ENCODE measurements at places on chromosomes 3 and 15. TPM values are rescaled to one million over a fixed set of nuclear protein-coding genes. Genes with fewer than 3 reads are reported as not detected.
A peak's percentile ranks its signal among the peaks of the same experiment; 100 is the strongest.

The GOLGA6L9 gene
- total RNA-seq, result 3.3 TPM

GRCh38 chr15:88312941-88313579 lies 56.5 kb upstream of the NTRK3 start:
- H3K27me3 ChIP-seq, result no peaks in the 10 kb centered on the region
- H3K36me3 ChIP-seq, result no peaks in the 10 kb centered on the region
- no peak overlapping the region for H3K27ac ChIP-seq
- no peak for DNase-seq
- H3K4me1 ChIP-seq, result no peaks in the 10 kb centered on the region

DNA sequence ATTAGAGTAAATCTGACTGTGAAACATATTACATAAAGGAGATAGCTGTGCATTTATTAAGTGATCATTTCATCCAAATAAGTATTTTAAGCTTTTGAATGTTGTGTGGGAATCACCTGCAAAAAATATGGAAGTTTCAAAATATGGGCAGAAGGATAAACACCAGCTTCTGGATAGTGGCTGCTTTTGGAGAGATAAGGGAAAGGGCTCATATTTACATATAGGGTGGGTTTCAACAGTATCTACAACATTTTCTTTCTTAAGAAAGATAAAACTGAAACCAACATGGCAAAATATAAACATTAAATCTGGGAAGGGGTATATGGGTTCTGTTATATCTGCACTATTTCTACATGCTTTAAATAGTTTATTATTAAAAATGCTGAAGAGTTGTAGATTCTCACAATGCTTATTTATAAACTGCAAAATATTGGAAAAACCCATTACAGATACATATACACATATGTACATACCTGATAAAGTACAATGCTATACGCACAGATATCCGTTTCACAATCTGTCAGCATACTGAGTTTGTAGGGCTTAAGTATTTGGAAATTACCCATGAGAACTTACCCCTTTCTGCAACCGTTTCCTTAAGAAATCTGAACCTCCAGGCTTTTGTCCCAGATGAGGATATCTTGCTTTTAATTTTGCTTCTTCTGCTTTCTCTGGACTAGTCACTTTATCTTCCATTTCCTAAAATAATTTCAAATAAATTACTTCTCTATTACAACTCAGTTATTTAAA lies 12.1 kb downstream of the ARPP19 start:
- H3K4me3 ChIP-seq, result no peak overlapping the region
- no peak overlapping the region for H3K27ac ChIP-seq
- no peaks in the 10 kb centered on the region for H3K27me3 ChIP-seq
- no peaks in the 10 kb centered on the region for H3K36me3 ChIP-seq
- DNase-seq, result no peak

GRCh38 chr3:17035966-17036365 lies 151.2 kb downstream of the PLCL2 start:
- no peaks in the 10 kb centered on the region for H3K36me3 ChIP-seq
- no peak overlapping the region for H3K27ac ChIP-seq

- no peak overlapping the region for H3K4me3 ChIP-seq
- H3K36me3 ChIP-seq, result no peaks in the 10 kb centered on the region
- no peaks in the 10 kb centered on the region for H3K27me3 ChIP-seq
- peaks cover 8% of the 10 kb centered on the region for H3K4me1 ChIP-seq
- no peak for DNase-seq
Observed at GRCh38 chr3:16236856-16237393, 27.8 kb downstream of the DPH3 start.

- H3K27me3 ChIP-seq, result no peaks in the 10 kb centered on the region
- no peak overlapping the region for H3K4me3 ChIP-seq
- H3K4me1 ChIP-seq, result peaks cover 11% of the 10 kb centered on the region
- no peak overlapping the region for H3K27ac ChIP-seq
Observed at GRCh38 chr3:55362210-55362960, 124.7 kb downstream of the WNT5A start.

The TGM4 gene
- not detected for total RNA-seq

GRCh38 chr3:106792716-106793115 lies 584.5 kb upstream of the CCDC54 start:
- no peak overlapping the region for H3K27ac ChIP-seq
- no peak overlapping the region for H3K4me3 ChIP-seq
- H3K36me3 ChIP-seq, result no peaks in the 10 kb centered on the region
- no peaks in the 10 kb centered on the region for H3K27me3 ChIP-seq

DNA sequence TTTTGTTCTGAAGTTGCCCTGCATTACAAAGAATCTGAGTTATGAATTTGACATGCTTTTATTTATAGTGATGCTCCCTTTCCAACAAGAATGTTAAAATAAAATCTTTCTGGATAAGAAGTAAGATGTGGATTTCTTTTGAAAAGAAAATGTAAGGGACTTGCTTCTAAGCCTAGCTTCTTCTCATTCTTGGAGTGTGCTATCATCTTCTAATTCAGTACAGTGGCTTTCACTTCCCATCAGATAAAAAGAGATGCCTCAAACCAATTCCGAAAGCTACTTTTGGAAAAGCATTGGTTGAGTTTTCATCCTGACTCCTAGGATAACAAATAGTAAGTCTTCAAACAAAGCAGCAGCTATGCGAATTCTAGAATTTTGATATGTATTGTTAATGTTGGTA lies 197.0 kb upstream of the ZPLD1 start:
- no peaks in the 10 kb centered on the region for H3K36me3 ChIP-seq
- no peaks in the 10 kb centered on the region for H3K27me3 ChIP-seq
- no peak overlapping the region for H3K27ac ChIP-seq
- DNase-seq, result no peak
- H3K4me1 ChIP-seq, result peaks cover 12% of the 10 kb centered on the region

DNA sequence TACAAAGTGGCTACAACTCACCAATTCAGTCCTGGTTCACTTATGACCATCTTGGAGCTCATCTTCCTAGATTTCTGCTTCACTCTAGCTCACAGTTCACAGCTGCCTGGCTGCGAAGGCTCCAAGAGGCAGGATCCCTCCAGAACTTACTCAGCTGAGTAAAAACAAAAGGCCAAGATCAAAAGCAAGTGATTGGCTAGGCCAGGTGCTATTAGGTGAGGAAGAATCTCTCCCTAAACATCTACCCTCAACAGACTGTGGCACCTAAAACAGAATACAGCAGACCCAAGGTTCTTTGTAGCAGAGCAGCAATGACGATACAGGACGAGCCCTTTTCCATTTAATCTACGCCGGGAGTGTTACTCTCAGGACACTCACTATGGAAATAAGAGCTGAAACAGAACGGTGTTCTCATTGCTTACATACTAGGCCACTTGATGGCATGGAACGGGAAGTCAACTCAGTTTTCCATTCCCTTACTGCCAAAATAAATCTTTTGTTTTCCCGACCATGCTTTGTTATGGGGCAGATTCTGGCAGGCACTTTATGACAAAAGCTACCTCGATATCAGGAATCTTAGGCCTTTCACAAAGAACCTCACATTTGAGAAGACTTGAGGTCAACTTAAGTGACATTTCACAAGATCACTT lies 901 bp downstream of the ICE2 start:
- H3K27me3 ChIP-seq, result no peaks in the 10 kb centered on the region
- peak overlapping the region; percentile 98 for H3K27ac ChIP-seq
- peak overlapping the region; percentile 40 for H3K4me3 ChIP-seq
- H3K4me1 ChIP-seq, result peaks cover 23% of the 10 kb centered on the region
- DNase-seq, result peak; percentile 24

DNA sequence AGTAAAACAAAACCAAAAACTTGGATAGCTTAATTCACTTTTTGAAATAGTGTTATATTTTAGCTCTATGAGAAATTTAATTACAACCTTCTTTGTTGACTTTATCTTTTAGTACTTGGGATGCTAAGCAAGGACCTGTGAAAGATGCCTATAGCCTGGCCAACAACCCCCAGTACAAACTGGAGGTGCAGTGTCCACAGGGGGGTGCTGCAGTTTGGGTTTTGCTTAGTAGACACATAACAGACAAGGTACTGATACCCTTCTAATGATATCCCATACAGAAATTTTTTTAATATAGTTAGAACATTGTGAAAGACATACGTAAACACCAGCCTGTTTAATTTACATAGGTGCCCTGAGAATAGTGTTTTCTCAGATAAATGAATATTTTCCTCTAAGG lies 35.3 kb downstream of the CAPN7 start:
- H3K4me3 ChIP-seq, result no peak overlapping the region
- H3K4me1 ChIP-seq, result peaks cover 9% of the 10 kb centered on the region
- H3K36me3 ChIP-seq, result no peaks in the 10 kb centered on the region
- H3K27ac ChIP-seq, result no peak overlapping the region
- DNase-seq, result no peak
- H3K27me3 ChIP-seq, result no peaks in the 10 kb centered on the region

DNA sequence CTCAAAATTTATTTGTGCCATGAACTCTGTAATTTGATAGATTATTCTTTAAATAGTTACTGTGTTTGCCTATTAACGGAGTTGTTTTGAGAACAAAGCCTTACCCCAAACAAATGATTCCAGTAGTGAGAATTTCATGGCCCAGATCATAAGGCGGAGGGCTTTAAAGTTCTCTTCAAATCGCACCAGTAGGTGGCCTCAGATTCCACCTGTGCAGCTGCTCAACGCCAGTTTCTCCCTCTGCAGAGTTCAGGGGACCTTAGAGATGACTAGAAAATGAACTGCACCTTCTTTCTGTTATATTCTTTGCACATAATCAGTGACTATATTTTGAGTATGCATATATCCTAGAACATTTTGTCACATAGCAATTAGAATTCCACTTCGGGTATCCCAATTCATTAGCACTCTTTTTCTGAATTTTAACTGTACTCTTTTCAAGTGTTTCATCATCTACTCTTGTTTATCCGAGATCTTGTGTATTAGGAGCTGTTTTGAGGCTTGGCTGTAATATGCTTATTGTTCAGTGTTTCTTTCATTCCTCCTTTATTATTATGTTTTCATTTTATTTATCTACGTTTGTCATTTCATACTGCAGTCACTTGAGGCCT lies 232.6 kb upstream of the CHRM5 start:
- no peak overlapping the region for H3K27ac ChIP-seq
- H3K36me3 ChIP-seq, result no peaks in the 10 kb centered on the region
- H3K4me1 ChIP-seq, result no peaks in the 10 kb centered on the region
- peak; percentile 74 for DNase-seq
- H3K4me3 ChIP-seq, result no peak overlapping the region
- H3K27me3 ChIP-seq, result no peaks in the 10 kb centered on the region

DNA sequence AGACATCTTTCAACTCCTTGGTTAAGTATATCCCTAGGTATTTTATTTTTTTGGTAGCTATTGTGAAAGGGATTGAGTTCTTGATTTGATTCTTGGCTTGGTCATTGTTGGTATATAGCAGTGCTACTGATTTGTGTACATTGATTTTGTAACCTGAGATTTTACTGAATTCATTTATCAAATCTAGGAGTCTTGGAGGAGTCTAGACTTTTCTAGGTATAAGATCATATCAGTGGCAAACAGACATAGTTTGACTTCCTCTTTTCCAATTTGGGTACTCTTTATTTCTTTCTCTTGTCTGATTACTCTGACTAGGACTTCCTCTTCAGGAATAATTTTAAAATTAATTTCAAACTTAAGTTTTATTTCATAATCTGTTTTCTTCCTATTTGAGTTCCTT lies 125.2 kb downstream of the OCA2 start:
- no peak for DNase-seq
- H3K4me1 ChIP-seq, result no peaks in the 10 kb centered on the region
- H3K4me3 ChIP-seq, result no peak overlapping the region

- H3K4me3 ChIP-seq, result no peak overlapping the region
- no peaks in the 10 kb centered on the region for H3K36me3 ChIP-seq
- H3K4me1 ChIP-seq, result peaks cover 28% of the 10 kb centered on the region
- H3K27me3 ChIP-seq, result no peaks in the 10 kb centered on the region
- DNase-seq, result no peak
- peak overlapping the region; percentile 69 for H3K27ac ChIP-seq
Observed at GRCh38 chr3:171841620-171842000, 1.5 kb upstream of the TMEM212 start.

DNA sequence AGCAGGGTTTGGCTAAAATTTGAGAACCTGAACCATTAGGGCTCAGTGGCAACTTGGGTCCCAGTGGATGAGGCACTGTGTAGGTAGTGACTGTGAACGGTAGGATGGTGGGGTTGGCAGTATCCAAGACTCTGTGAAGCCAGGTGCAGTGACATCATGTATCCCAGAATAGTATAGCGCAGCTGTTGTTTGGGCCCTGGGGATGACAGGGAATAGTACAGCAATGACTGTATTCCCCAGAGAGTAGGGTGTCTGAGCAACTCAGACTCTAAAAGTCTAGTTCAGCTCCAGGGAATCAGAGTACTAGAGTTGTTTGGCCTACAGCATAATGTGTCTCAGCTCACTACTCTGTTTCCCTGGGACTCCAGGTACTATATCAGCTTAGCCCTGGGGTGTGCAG lies 20.7 kb upstream of the PPP2R3A start:
- no peaks in the 10 kb centered on the region for H3K4me1 ChIP-seq
- DNase-seq, result no peak
- no peaks in the 10 kb centered on the region for H3K36me3 ChIP-seq
- H3K27ac ChIP-seq, result no peak overlapping the region

DNA sequence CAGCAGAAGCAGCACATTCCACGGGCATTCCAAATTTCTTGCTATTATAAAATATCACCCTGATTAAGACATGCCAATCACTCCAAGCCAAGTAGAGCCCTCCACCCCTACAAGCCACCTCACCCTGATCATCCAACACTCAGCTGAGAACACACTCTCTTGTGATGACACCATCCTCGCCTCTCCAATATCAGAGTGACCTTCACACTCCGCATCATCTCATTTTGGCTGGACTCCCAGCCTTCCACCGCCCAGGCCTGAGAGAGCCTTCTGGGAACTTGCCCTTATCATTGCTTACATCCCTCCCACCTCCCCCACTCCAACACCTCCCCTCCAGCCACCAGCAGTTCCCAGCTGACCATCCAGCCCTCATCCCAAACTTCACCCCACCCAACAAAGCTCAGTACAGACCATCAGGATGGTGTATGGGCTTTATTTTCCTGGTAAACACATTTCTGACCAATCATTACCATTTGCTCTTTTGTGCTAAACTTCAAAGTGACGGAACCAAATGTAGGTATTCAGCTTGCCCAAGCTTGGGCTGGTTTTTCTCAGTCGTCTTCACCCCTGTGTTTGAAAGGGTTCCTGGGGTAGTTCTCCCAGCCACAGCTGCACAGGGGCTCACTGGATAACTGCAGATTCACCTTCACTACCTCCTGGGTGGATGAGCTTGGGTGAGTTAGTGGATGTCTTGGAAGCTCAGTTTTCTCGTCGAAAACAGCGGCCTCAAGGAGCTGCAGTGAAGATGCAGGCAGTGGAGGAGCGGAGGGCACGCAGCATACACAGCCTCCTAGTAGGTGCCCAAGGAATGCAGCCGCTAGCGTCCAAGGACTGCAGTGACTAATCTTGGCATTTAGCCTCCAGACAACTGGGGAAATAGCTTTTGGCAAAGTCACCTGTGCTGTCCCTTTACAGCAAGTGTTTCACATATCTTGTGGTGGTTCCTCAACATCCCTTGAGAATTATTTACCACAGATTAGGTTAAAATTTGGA lies 115.1 kb downstream of the LIPC start:
- no peak overlapping the region for H3K4me3 ChIP-seq
- peaks cover 22% of the 10 kb centered on the region for H3K4me1 ChIP-seq
- no peaks in the 10 kb centered on the region for H3K36me3 ChIP-seq
- DNase-seq, result no peak
- H3K27me3 ChIP-seq, result no peaks in the 10 kb centered on the region

DNA sequence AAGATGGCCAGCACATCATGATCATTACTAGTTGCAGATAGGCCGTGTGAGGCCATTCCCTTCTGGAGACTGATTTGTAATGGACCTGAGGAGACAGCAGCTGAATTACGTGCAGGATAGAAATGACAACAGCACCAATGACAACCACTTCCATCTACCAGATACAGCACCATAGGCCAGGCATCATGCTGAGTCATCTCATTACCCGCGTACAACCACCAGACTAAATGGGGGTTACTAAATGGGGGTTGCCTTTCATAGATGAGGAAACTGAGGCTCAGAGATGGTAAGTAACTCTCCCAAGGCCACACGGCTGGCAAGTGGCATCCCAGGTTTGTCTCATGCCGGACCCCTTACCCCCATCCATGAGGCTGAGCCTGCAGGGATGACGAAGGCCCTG lies 32.8 kb upstream of the FAM107A start:
- H3K36me3 ChIP-seq, result no peaks in the 10 kb centered on the region
- no peak overlapping the region for H3K27ac ChIP-seq
- no peaks in the 10 kb centered on the region for H3K27me3 ChIP-seq

Measured in hepatocyte (in vitro differentiated cells).